ENCODE measurements at places on chromosomes 11 and 22. TPM values are rescaled to one million over a fixed set of nuclear protein-coding genes. Genes with fewer than 3 reads are reported as not detected.

OR2D2 gene
- total RNA-seq: not detected

ARHGEF17 gene
- 101 TPM for total RNA-seq

LRRC32 gene
- 1.3 TPM for total RNA-seq

SH3BP1 gene
- 21.4 TPM for total RNA-seq

PSMC3 gene
- total RNA-seq: 188 TPM

SCGB1C1 gene
- total RNA-seq: not detected

DSCAML1 gene
- not detected for total RNA-seq

ARHGAP20 gene
- total RNA-seq: 0.88 TPM

SYCE3 gene
- total RNA-seq: not detected

C11orf98 gene
- total RNA-seq: 61.6 TPM

SNX32 gene
- not detected for total RNA-seq

DNA sequence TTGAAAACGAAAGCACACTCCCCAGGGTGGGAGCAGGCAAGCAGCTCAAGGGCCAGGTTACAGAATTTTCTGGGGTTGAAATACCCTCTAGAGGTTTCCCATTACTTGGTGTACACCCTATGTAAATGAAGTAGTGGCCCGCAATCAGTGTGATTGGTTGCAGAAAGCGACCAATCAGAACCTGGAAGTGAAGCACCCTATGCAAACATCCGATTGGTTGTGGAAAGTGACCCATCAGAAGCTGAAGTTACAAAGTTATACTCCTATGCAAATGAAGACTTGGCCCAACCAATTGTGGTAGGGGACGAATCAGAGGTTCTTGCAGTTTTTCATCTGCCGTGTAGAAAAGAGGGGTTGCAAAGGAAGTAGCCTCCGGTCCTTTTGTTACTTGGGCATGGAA lies 19.2 kb downstream of the PRR5 start:
- DNase-seq: no peak
- no peaks in the 10 kb centered on the region for H3K27me3 ChIP-seq
- no peaks in the 10 kb centered on the region for H3K36me3 ChIP-seq
- no peak overlapping the region for H3K4me3 ChIP-seq

DNA sequence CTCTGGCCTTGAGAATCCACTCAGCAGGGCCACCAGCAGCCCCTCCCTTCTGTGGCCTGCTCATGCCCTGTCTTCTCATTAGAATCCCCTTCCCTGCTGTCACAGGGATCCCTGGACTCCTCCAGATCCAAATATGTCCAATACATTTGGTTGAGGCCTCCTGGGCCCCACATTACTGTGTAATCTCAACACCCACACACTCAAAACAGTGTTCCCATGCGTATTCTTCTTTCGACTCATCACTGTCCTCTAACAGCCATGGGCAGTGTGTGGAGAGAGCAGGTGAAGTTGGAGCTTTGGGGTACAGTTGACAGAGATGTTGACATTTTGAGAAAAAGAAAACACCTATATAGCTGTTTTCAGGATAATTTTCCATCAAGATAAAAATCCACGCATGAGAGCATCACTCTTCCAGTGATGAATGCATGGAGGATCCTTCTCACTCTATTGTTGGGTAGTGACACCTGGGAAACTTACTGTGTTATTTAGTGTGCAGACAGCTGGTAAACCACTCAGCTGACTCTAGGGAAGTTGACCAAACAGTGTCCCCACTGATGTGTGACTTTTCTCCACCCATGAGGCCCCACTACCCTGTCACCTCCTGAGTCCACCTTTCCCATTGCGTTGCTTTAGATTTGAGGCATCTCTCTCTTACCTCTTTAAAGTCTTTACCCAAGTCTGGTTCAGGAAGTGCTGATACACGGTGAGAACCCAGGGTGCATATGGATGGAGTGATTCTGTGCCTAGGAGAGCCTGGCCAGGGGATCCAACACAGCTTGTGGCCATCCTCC lies 28.7 kb upstream of the VPREB1 start:
- H3K36me3 ChIP-seq: no peaks in the 10 kb centered on the region
- H3K27me3 ChIP-seq: peaks cover 27% of the 10 kb centered on the region
- H3K27ac ChIP-seq: no peak overlapping the region
- DNase-seq: no peak

DNA sequence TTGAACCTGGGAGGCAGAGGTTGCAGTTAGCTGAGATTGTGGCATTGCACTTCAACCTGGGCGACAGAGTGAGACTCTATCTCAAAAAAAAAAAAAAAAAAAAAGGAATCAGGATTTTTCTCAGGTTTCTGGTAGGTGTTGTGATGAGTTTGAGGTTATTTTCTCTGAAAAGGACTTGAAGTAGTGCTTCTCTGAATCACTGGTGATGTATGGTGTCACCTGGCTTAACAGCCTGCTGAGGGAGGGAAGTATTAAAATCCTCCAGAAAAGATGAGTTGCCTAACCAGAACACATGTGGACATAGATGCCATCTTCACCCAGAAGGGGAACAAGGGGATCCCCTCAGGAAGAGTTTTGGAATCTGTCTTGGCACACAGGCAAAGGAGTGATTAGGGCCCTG lies 20.1 kb downstream of the SMARCB1 start:
- H3K36me3 ChIP-seq: peaks cover 38% of the 10 kb centered on the region
- no peak overlapping the region for H3K4me3 ChIP-seq
- no peaks in the 10 kb centered on the region for H3K27me3 ChIP-seq
- DNase-seq: no peak

GRCh38 chr11:115238086-115238485 lies 266.1 kb downstream of the CADM1 start:
- H3K27me3 ChIP-seq: no peaks in the 10 kb centered on the region
- no peak for DNase-seq
- no peak overlapping the region for H3K4me3 ChIP-seq
- H3K4me1 ChIP-seq: no peaks in the 10 kb centered on the region
- no peaks in the 10 kb centered on the region for H3K36me3 ChIP-seq

GRCh38 chr11:16382638-16383380 lies 26.5 kb upstream of the SOX6 start:
- H3K27ac ChIP-seq: peak overlapping the region; percentile 63
- DNase-seq: peak; percentile 52
- peaks cover 19% of the 10 kb centered on the region for H3K4me1 ChIP-seq
- no peaks in the 10 kb centered on the region for H3K36me3 ChIP-seq
- H3K4me3 ChIP-seq: no peak overlapping the region

DNA sequence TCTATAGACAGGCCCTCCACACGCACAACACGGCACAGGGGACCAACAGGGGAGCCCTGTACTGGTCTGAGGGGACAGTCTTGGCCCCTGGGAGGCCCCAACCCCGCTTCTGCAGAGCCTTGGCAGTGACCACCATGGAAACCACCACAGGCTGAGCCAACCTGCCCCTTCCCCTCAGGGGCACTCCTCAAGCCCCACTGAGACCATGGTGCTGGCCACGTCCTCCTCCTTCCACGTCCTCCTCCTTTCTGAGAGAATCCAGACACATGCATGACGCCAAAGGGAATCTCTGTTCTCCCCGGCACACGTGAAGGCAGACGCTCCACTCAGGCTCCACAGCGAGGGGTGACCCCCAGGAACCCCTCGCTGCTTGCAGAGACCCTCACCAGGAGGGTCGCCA lies 2.7 kb downstream of the BRD1 start:
- peak overlapping the region; percentile 94 for H3K27ac ChIP-seq
- H3K4me1 ChIP-seq: peaks cover 23% of the 10 kb centered on the region
- peak overlapping the region; percentile 94 for H3K4me3 ChIP-seq

- no peaks in the 10 kb centered on the region for H3K27me3 ChIP-seq
- H3K4me1 ChIP-seq: no peaks in the 10 kb centered on the region
- no peak within 1 kb of the TSS for H3K4me3 ChIP-seq
- DNase-seq: no peak
These were observed at the start of gene OOSP2 for GRCh38 chr11:60040109-60040508. OOSP2 (plus strand) TSS chr11:60040409; CDS start chr11:60040460, 51 bp downstream.

DNA sequence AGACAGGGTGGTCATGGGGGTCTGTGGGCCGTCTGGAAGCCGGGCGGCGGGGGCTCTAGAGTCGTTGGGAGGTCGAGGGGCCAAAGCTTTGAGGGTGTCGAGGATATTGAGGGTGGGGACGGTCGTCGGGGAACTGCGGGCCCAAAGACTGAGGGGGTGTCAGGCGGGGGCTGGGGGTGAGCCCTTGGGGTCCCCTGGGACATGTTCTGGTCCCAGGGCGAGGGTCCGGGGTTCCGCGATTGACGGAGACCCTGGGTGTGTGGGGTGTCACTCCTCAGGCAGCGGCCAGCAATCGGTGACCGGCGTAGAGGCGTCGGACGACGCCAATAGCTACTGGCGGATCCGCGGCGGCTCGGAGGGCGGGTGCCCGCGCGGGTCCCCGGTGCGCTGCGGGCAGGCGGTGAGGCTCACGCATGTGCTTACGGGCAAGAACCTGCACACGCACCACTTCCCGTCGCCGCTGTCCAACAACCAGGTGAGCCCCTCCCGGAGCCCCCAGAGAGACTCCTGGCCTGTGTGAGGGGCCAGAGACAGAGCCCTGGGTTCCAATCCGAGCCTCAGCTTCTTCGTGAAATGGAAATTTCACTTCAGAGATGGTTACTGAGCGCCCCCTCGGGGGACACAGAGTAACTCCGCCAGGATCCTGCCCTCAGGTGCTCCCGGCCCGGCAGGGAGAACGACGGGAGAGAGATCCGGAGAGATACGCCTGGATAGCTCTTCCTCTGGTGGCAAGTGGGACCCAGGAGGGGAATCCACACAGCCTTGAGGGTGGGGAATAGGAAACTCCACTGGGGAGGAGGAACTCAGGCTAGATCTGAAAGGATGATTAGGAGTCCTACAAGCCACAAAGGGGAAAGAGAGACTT lies 714 bp downstream of the SDF2L1 start:
- peak overlapping the region; percentile 80 for H3K4me3 ChIP-seq
- DNase-seq: peak; percentile 45
- peaks cover 31% of the 10 kb centered on the region for H3K4me1 ChIP-seq

GRCh38 chr11:108768370-108768769 lies 103.5 kb downstream of the DDX10 start:
- no peak overlapping the region for H3K27ac ChIP-seq
- H3K27me3 ChIP-seq: no peaks in the 10 kb centered on the region
- DNase-seq: no peak
- peaks cover 18% of the 10 kb centered on the region for H3K36me3 ChIP-seq
- peaks cover under 1% of the 10 kb centered on the region for H3K4me1 ChIP-seq

DNA sequence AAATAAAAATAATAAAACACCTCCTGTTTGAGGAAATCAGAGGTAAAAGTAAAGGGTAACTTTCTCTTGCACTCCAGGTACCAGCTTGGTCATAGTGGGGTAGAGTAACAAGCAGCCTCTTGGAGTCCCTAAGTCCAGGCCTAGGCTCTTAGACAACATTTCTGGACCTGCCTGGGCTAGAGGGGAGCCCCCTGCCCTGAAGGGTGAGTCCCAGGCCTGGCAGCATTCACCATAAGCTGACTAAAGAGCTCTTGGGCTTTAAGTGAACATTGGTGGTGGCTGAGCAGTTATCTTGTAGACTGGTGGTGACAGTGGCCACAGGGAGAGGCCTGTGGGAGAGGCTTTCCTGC lies 18.6 kb upstream of the OR56A3 start:
- H3K4me1 ChIP-seq: no peaks in the 10 kb centered on the region
- peaks cover 3% of the 10 kb centered on the region for H3K36me3 ChIP-seq
- no peak for DNase-seq
- H3K4me3 ChIP-seq: no peak overlapping the region
- no peak overlapping the region for H3K27ac ChIP-seq

GRCh38 chr22:25942856-25943411 lies 200.9 kb downstream of the MYO18B start:
- DNase-seq: no peak
- H3K4me3 ChIP-seq: no peak overlapping the region
- H3K4me1 ChIP-seq: no peaks in the 10 kb centered on the region
- no peak overlapping the region for H3K27ac ChIP-seq
- H3K27me3 ChIP-seq: peaks cover 5% of the 10 kb centered on the region

- H3K4me3 ChIP-seq: peak overlapping the region; percentile 77
- H3K36me3 ChIP-seq: peaks cover 18% of the 10 kb centered on the region
- H3K4me1 ChIP-seq: peaks cover 89% of the 10 kb centered on the region
These were observed 84.7 kb downstream of the MAML2 start for GRCh38 chr11:96257972-96258934.

DNA sequence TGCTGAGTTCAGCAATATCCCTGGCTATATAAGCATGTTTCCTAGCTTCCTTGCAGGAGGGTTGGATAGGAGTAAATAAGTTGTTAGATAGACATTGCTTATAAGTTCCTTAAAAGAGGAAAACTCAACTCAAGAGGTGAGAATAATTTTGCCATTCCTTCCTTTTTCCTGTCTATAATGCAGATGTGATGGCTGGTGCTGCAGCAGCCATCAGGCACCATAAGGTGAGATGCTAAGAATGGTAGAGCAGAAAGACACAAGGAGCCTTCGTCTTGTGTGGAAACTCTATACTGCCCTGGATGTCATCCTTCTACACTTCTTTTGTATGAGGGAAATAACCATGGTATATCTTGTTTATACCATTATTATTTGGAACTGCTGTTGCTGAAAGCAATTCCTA lies 74.5 kb upstream of the GRK3 start:
- peaks cover 4% of the 10 kb centered on the region for H3K27me3 ChIP-seq
- DNase-seq: no peak
- H3K4me3 ChIP-seq: no peak overlapping the region
- H3K27ac ChIP-seq: no peak overlapping the region
- H3K4me1 ChIP-seq: peaks cover 9% of the 10 kb centered on the region
- no peaks in the 10 kb centered on the region for H3K36me3 ChIP-seq

DNA sequence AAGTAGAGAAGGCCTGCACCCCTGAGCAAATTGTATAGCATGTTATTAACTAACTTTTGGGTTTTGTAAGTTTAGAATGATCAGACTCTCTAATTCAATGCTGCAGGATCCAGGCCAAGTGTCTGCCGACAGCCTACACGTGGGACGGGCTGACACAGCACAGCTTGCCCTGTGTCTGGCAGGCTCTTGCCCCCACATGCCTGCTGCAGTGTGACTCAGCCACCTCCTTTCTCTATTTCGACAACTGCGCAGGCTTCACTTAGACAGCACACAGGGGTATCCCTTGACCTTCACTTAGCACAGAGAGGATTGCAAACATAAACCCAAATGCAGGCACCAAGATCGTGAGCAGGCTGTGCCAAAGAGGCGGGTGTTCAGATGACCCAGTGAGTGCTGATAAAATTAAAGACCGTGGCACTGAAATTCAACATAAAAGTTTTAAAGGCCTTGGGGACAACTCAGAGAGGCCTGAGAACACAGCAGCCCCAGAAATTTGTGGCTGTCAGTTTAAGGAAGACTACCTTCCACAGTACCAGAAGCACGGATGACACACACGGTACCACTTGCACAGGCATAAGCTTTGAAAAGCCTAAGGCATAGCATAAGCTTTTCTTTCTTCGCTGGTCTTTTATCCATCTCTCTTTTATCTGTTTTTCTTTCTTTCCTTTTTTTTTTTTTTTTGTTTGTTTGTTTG lies 37.8 kb downstream of the SCN3B start:
- H3K4me1 ChIP-seq: peaks cover 15% of the 10 kb centered on the region
- no peak overlapping the region for H3K4me3 ChIP-seq
- peak; percentile 34 for DNase-seq
- H3K27ac ChIP-seq: peak overlapping the region; percentile 29
- peaks cover 2% of the 10 kb centered on the region for H3K27me3 ChIP-seq
- H3K36me3 ChIP-seq: peaks cover 55% of the 10 kb centered on the region

DNA sequence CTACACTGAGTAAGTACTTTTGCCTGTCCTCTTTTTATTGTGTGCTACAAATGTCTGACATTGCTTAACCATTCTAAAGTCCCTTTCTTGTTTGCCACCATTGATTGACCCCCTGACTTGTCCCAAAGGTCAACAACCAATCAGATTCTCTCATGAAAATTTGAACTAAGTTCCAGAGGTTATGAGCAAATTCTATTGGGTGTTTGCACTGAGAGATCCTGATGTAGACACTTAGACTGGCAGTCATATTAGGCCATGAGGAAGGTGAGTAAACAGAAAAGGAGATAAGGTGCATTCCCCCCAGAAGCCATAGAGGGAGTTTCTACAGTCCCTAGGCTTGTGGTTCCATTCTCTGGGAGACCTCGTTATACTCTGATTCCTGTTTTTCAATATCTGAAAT lies 101.3 kb upstream of the E2F8 start:
- no peak overlapping the region for H3K4me3 ChIP-seq
- peaks cover 5% of the 10 kb centered on the region for H3K36me3 ChIP-seq
- no peak overlapping the region for H3K27ac ChIP-seq
- peaks cover 77% of the 10 kb centered on the region for H3K27me3 ChIP-seq

All from HFFc6 (cell line).